Type B pancreatic cell (in vitro differentiated cells): ENCODE measurements at places on chromosomes 6 and 20. TPM values are rescaled to one million over a fixed set of nuclear protein-coding genes. Genes with fewer than 3 reads are reported as not detected.

- DNase-seq: no peak
- H3K4me3 ChIP-seq: no peak overlapping the region
- peaks cover 16% of the 10 kb centered on the region for H3K27me3 ChIP-seq
- H3K27ac ChIP-seq: no peak overlapping the region
Measured at GRCh38 chr6:33483678-33484077, 29.3 kb downstream of the ZBTB9 start.

DNA sequence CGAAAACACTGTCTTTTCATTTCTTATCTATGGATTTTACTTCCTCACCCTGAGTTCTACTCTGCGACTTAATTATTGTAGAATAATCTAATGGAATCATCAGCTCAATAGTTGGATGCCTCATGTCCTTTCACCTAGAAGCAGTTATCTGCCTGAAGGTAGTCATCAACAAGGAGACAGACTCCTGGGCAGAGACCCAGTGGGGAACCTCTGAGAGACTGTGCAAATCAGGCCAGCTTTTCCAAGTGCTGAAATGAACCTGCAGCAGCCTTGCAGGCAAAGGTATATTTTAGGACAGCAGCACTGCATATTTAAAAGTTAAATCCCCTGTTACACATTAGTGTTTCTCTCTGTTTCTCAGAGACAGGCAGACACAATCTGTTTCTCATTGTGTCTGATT is 99.7 kb upstream of the STMND1 start:
- H3K27me3 ChIP-seq: peaks cover 5% of the 10 kb centered on the region
- no peak for DNase-seq
- no peaks in the 10 kb centered on the region for H3K36me3 ChIP-seq
- H3K27ac ChIP-seq: no peak overlapping the region

- DNase-seq: no peak
- H3K4me1 ChIP-seq: peaks cover 3% of the 10 kb centered on the region
- no peak overlapping the region for H3K4me3 ChIP-seq
- no peaks in the 10 kb centered on the region for H3K36me3 ChIP-seq
Measured at GRCh38 chr20:5689463-5689862, 60.7 kb upstream of the SHLD1 start.

DNA sequence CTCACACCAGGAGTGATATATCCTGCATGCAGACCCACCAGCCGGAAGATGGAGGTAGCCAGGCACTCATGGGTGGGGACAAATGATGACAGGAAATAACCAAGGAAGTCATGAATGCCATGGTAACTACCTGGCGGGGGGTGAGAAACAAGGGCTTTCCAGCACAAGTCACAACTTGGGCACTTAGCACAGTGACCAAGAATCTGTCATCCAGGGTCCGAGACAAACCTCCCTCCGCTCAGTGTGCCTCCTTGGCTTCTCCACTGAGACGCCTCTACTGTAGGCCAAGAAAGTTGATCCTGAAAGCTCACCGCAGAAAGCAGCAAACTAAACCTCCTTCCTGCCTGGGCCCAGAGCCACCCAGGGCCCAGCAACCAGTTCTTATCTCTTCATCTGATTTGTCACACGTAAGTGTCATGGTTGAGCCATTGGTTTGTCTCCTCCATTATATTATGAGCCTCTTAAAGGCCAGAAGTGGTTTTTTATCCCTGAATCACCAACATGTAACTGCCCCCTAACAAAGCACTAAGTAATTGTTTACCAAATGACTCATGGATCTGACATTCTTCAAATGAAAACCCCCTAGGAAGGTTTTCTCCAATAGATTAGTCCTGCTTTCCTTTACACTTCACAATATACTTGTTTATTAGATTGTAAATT is 84.3 kb upstream of the TAB2 start:
- H3K4me1 ChIP-seq: peaks cover 59% of the 10 kb centered on the region
- no peak for DNase-seq
- peaks cover under 1% of the 10 kb centered on the region for H3K36me3 ChIP-seq
- H3K4me3 ChIP-seq: peak overlapping the region; percentile 23
- H3K27ac ChIP-seq: peak overlapping the region; percentile 48
- peaks cover 6% of the 10 kb centered on the region for H3K27me3 ChIP-seq

The LRRC73 gene
- 1.5 and 2.9 TPM in 2 replicates for total RNA-seq

The ULBP2 gene
- 1.4 TPM in 1 of 2 replicates, not detected in the other for total RNA-seq

The COL11A2 gene
- total RNA-seq: 1.3 and 11.9 TPM in 2 replicates
